ENCODE measurements at places on chromosomes 7 and 10.

DNA sequence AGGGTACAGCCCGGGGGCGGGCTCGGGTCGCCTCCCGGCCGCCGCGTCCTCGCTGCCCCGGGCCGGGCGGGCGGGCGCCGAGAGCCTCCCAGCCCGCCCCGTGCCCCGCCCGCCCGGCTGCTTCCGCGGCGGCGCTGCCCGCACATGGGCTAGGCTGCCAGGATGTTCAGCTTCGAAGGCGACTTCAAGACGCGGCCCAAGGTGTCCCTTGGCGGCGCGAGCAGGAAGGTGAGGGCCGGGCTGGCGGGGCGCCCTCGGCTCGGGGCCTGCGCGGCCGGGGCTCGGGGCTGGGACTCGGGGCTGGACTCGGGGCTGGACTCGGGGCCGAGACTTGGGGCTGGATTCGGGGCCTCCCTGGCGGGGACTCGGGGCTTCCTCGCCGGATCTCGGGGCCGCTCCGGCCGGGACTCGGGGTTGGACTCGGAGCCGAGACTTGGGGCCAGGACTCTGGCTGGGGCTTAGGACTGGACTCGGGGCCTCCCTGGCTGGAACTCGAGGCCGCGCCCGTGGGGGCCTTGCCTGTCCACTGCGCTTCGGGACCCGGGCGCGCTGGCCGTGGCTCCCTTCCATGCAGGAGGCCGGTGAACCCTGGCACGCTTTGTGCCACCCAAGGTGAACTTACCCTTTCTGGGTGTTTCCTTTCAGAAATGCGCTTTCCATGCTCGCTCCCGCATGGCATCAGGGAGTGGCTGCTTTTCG, 534 bp downstream of the UBE3C start:
- peak; percentile 38 for DNase-seq

- DNase-seq = peak; percentile 66
Measured at GRCh38 chr10:69397972-69398371, 18.7 kb downstream of the TACR2 start.

GRCh38 chr10:119595676-119596515, 868 bp downstream of the TIAL1 start:
- peak; percentile 44 for DNase-seq

GRCh38 chr7:131606346-131607290, 50.2 kb upstream of the PODXL start:
- DNase-seq = no peak

GRCh38 chr10:97434055-97434454, 8.1 kb downstream of the PGAM1 start:
- no peak for DNase-seq

- no peak for DNase-seq
Measured at GRCh38 chr7:40723829-40724228, 589.0 kb downstream of the SUGCT start.

DNA sequence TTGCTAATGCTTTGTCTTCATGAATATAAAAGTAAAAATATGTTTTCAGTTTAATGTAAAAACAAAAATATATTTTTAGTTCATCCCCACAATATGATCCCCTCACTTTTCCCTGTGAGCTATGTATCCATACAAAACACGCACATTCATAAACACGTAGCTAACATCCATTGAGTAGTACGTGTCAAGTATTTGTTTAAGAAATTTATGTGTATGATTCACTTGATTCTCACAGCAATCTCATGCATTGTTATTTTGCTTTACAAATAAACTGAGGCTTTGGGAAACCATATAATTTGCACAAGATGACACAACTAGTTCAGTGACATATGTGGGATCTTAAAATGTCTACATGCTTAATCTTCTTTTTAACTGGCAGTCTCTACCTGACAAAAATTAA, 329.6 kb upstream of the SEMA3C start:
- no peak for DNase-seq

- no peak for DNase-seq
Measured at GRCh38 chr10:7971949-7972348, 82.5 kb upstream of the GATA3 start.

GRCh38 chr10:70578371-70578947, 24.1 kb downstream of the PRF1 start:
- peak; percentile 56 for DNase-seq

DNA sequence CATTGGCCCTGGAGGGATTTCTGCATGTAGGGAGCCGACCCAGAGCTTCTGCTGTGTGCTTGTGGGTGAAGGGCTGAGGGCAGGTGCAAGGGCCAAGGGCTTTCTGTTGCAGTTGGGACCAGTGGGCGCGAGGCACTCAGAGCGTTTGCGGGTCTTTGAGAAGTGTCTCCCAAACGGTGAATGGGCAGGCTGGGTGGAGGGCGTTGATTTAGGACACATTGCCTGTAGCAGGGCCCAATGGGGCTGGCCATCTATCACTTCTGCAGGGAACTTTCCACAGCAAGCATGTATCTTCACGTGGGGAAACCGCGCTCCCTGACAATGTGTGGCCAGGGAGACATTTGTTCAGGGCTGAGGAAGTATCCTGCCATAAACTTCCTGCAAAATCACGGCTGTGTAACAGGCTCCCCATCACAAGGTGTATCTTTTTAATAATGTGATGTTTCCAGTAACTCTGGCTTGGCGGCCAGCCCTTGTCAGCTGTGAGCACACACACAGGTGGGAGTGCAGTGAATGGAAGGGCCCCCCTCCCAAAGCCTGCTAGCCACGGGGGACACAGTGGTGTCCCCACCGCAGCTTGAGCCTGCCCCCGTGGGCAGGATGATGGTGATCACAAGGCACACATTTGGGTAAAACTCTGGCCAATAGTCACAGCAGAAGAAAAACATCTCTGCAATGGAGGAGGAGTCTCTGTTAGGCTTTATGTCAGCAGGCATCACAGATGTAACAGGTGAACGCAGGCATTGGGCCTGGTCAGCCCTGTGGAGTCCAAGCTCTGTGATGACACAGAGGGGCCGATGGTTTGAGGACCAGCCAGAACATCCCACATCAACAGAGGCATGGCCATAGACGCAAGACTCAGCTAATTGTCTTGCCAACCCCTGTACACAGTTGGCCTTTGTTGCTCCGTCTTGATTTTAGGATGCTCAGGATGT, 84.3 kb downstream of the GLRX3 start:
- DNase-seq = no peak

DNA sequence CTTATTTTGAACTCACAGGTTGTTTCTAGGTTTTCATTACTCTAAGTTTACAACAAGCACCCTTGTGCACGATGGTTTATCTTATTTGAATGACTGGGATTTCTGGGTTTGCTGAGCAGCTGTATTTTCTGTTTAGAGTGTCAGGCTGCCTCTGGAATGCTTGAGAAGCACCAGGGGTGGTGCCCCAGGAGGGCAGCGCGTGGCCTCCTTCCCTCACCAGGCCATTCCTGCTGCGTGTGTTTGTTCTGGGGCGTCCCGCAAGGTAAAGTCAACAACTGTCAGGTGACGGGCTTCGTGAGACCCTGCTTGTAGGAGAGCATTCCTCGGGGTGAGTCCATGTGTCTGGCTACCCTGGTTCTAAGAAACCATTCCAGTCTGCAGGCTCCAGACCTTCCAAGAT, 54.9 kb downstream of the FAM171A1 start:
- no peak for DNase-seq

DNA sequence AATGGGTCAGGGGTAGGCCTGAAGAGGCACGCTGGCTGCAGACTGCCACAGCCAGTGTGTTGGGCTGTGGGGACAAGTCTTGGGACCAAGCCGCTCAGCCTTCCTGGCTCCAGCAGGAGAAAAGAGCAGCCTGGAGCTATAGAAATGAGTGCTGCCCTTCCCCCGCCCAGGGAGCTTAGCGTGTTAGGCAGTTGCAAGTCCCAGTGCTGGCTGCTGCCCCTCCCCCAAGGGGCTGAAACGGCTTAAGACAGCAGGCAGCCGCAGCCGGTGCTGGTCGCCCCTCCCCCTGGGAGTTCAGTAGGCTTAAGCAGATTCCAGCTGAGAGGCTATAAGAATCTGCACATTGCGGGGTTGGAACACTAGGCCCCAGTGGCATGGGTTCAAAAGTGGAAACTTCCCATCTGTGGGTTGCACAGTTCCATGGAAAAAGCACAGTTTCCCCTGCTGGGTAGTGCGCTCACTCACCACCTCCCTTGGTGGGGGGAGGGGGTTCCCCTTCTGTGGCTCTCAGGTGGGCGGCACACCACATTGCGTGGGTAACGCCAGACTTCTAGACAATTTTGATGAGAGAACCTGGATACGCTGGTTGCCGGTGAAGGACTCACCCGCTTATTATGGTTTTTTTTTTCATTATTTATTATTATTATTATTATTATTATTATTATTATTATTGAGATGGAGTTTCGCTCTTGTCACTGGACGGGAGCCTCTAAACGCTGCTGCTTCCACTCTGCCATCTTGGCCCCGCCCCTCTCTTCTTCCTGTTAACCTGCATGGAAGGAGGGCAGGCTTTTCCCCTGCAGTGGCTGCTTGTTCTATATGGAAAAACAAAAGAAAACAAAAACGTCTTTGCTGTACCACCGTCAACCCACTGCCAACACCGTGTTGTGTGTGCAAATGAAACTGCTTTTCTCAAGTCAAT, 151.1 kb downstream of the CXCL12 start:
- no peak for DNase-seq

DNA sequence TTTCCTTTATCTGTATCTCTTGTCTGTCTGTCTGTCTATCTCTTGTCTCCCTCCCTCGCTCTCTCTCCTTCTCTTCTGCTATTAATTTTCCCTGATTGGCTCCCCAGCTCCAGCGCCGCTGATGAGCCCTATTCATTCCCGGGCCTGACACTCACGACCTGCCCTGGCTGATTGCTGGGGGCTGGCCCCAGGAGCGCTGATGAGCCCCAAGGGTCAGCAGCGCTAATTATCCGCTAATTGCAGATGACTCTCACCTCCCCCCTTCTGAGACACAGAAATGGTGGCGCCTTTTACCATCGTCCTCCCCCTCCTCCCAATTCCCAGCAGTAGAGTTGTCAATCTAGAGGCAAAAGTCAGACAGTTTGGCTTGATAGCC, 1.3 kb upstream of the GBX1 start:
- DNase-seq = no peak

- DNase-seq = no peak
Measured at GRCh38 chr7:1859266-1860035, 189.4 kb downstream of the ELFN1 start.

DNA sequence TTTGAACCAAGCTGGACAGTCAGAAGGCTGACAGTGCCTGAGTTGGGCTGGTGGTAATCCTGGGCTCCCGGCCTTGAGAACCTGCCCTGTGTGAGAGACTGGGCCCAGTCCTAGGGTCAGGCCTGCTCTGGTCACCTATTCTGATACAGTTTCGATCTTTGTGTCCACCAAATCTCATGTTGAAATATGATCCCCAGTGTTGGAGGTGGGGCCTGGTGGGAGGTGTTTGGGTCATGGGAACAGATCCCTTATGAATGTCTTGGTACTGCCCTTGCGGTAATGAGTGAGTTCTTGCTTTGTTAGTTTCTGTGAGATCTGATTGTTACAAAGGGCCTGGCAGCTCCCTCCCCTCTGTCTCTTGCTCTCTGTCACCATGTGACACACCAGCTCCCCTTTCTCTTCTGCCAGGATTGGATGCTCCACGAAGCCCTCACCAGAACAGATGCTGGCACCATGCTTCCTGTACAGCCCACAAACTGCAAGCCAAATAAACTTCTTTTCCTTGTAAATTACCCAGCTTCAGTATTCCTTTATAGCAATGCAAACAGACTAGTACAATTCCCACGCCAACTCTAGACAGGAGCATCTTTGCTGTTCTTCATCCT, 111.8 kb upstream of the ZNF438 start:
- no peak for DNase-seq

- no peak for DNase-seq
Measured at GRCh38 chr10:71211775-71212317, 524 bp upstream of the UNC5B start.
